Stimulated activated CD4-positive, alpha-beta T cell treated with anti-CD3 and anti-CD28 coated beads, Interleukin-4, amount 100 ng/mL, for 4 hours (primary cell): ENCODE measurements at places on chromosomes 6 and 20.
A peak's percentile ranks its signal among the peaks of the same experiment; 100 is the strongest.

GRCh38 chr20:53611449-53611894 lies 17.8 kb upstream of the ZNF217 start:
- DNase-seq: no peak

DNA sequence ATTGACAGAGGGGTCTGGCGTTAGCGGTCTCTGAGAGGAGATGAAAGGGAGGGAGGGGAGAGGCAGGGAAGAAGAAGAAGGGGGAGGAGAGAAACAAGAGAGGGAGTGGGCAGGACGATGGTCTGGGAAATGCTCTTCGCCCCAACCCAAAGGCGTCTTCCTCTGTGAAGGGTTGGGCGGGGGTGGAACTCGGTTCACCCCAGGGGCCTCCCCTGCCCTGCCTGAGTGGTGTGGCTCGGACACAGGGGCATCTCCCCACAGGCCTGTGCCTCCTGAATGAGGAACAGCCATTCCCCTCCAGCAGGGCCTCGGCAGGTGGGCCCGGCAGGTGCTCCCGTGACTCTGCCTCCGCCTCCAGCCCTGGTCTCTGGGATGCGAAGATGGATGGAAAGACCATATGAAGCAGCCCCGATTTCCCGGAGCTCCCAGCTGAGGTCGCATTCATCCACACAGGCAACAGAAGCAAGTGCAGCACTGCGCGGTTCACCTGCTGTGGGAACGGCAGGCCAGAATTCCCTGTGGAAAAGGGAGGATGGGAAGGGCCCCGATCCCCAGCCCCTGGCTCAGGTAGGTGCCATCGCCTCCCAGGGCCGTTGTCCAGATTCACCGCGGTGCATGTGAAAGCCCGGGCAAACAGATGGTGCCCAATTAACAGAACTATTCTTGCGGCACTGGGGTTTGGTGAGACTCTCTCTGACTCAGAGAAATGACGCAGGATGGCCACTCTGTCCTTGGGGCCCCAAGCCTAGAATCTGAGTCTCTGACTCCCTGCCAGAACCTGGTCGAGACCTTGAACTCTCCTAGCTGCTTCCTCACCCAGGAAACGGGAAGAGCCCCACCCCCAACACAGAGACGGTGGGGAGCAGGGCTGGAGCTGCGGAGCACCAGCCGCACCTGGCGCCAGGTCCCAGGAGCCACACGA lies 29.4 kb upstream of the RPS6KA2 start:
- no peak for DNase-seq

DNA sequence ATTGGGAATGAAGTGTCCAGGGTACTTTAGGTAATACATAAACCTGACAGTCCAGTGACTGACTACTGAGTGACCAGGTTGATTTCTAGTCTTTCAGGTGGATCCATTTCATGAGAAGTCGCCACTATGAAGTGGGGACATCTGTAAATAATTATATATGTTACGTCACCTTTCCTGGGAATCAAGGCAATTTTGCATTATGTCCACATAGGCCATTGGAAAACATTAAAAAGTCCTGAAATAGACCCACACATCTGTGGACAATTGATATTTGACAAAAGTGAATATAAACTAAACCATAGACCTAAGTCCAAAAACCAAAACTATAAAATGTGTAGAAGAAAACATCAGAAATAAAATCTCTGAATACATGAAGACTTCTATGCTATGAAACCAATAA lies 231.5 kb downstream of the C6orf118 start:
- DNase-seq: no peak

GRCh38 chr6:6482256-6482655 lies 106.3 kb upstream of the LY86 start:
- no peak for DNase-seq

DNA sequence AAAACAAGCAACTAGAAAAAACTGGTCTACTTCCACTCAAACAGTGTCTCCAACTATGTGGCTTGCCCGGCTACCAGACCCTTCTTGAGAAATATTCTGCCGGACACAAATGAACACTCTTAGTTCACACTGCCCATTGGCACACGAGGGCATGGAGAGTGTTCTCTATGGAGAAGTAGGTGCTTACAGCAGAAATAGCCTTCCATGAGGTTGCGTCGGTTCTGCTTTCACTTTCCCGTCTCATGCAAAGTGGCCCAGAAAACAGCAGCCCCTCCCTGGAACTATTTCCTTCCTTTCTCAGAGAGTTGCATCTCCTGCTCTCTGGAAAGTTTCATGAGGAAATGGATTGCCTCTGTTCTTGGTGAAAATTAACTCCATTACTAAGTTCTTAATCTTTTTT lies 9.5 kb upstream of the HLA-DOA start:
- DNase-seq: peak; percentile 43
